ENCODE measurements at places on chromosomes 1 and 21. TPM values are rescaled to one million over a fixed set of nuclear protein-coding genes. Genes with fewer than 3 reads are reported as not detected.

The VSIG8 gene
- total RNA-seq = not detected

The TMEM240 gene
- 0.91 TPM for total RNA-seq

The CD1E gene
- total RNA-seq = 0.24 TPM

The SLAMF9 gene
- total RNA-seq = not detected

DNA sequence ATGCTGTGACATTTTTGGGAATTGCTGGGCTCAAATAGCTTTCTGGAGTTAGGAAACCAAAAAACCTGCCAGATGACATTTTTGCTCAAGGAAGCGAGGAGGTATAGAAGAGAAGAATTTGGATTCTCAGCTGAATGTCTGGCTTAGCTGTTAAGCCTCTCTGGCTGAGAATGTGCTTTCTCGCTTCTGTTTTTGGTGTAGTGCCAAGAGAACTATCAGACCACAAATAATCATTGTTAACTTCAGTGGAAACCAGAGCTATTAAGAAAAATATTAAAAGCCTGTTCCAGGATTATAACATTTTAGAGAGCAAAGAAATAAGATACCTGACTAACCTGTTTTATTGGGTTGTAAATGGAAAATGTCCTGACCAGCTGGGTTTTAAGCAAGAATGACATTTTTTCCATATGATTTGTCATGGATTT lies 39.5 kb upstream of the DIPK1A start:
- H3K27me3 ChIP-seq = no peaks in the 10 kb centered on the region
- DNase-seq = no peak
- no peaks in the 10 kb centered on the region for H3K36me3 ChIP-seq
- no peak overlapping the region for H3K4me3 ChIP-seq
- H3K4me1 ChIP-seq = no peaks in the 10 kb centered on the region

DNA sequence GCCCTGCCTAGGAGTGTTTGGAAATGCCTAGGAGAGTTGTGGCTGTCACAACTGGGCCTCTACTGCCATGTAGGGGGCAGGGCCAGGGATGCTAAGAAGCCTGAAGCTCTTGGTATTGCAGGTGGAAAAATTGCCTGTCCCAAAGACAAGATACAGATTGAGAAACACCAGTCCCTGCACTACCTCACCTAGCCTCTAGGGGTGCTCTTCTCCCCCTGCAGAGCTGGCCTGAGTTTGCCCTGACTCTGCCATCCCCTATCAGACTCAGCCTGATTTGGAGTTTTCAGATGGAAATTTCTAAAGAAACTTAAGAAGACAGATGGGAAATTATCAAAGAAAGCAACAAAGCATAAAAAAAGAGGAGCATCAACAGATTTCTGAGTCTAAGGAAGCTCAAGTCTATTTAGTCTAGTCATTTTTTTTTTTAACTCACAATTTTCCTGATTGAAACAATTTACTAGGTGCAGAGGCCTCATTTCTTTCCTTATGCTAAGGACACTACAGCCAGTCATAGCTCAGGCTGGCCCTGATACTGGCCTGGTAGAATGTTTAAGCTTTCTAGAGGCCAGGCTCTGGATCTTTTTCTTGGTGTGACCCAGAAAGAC lies 61.4 kb upstream of the LRRN2 start:
- no peaks in the 10 kb centered on the region for H3K4me1 ChIP-seq
- no peaks in the 10 kb centered on the region for H3K36me3 ChIP-seq
- H3K27ac ChIP-seq = no peak overlapping the region
- no peak overlapping the region for H3K4me3 ChIP-seq
- peak; percentile 61 for DNase-seq
- H3K27me3 ChIP-seq = no peaks in the 10 kb centered on the region

DNA sequence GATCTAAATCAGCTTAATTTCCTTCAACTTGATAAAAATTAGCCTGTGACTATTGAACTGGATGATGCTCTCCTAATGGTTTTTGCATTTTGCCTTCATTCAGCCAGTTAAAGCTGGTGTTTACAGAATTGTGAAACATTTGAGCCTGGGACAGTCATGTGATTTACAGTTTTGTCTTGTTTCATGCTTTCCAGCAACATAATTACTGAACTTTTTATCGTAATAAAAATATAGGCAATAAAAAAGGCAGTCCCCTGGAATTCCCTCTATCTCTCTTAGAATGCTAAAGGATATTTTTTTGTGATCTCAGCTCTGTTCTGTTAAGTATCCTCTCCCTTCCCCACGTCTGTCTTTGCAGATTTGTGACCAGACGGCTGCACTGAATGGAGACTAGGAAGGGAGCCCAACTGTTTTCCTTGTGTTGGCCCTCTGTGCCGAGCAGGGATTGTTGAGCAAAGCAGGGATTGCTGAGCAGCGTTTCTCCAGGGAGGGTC lies 70.3 kb upstream of the RGL1 start:
- no peak for DNase-seq
- no peaks in the 10 kb centered on the region for H3K36me3 ChIP-seq
- no peaks in the 10 kb centered on the region for H3K4me1 ChIP-seq
- H3K4me3 ChIP-seq = no peak overlapping the region
- no peak overlapping the region for H3K27ac ChIP-seq

DNA sequence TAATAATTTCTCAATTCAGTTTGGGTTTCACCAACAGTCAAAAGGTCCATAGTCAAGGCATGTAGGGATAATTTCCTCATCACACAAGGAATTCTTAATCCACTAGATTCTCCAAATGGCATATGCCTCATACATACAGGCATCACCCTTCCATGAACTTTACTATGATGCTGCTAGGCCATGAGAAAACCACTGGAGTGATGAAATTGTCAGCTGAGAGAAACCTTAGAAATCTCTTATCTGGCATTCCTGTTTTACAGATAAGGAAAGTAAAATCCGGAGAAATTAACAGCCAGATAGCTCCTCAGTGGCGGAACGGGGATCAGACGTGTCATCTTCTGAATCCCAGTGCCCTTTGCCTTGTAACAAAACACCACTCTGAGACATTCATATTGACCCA lies 274.4 kb downstream of the NTNG1 start:
- no peak overlapping the region for H3K4me3 ChIP-seq
- no peak for DNase-seq
- no peaks in the 10 kb centered on the region for H3K36me3 ChIP-seq
- no peaks in the 10 kb centered on the region for H3K4me1 ChIP-seq

- H3K36me3 ChIP-seq = no peaks in the 10 kb centered on the region
- no peak overlapping the region for H3K4me3 ChIP-seq
- no peak for DNase-seq
- H3K4me1 ChIP-seq = no peaks in the 10 kb centered on the region
Observed at GRCh38 chr1:43235040-43235439, 34.7 kb upstream of the TMEM125 start.

GRCh38 chr1:89606227-89606980 lies 26.5 kb upstream of the LRRC8C start:
- no peak for DNase-seq
- H3K4me1 ChIP-seq = no peaks in the 10 kb centered on the region
- no peak overlapping the region for H3K27ac ChIP-seq
- no peak overlapping the region for H3K4me3 ChIP-seq
- H3K27me3 ChIP-seq = no peaks in the 10 kb centered on the region

DNA sequence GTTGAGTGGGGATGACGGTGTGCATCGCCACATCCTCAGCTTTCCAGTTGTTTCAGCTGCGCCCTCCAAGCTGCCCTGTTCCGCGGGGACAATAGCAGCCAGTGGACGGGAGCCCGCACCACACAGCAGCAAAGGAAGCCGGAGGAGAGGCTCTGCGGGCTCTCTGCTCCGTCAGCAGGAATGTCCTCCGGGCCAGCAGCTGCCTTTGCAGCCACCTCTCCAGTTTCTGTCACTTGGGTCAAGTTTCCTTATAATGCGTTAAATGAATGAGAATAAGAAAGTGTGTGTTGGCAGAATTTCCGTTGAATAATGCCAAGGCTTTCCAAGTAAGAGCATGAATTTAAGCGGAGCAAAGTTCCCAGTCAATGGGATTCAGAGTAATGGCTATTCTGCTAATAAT lies 263.3 kb downstream of the KIF26B start:
- no peak overlapping the region for H3K4me3 ChIP-seq
- no peaks in the 10 kb centered on the region for H3K27me3 ChIP-seq
- no peaks in the 10 kb centered on the region for H3K36me3 ChIP-seq
- DNase-seq = no peak

- H3K27ac ChIP-seq = no peak overlapping the region
- H3K4me1 ChIP-seq = no peaks in the 10 kb centered on the region
- H3K27me3 ChIP-seq = no peaks in the 10 kb centered on the region
- no peak overlapping the region for H3K4me3 ChIP-seq
- no peaks in the 10 kb centered on the region for H3K36me3 ChIP-seq
Observed at GRCh38 chr1:116878804-116879477, 30.8 kb upstream of the PTGFRN start.

DNA sequence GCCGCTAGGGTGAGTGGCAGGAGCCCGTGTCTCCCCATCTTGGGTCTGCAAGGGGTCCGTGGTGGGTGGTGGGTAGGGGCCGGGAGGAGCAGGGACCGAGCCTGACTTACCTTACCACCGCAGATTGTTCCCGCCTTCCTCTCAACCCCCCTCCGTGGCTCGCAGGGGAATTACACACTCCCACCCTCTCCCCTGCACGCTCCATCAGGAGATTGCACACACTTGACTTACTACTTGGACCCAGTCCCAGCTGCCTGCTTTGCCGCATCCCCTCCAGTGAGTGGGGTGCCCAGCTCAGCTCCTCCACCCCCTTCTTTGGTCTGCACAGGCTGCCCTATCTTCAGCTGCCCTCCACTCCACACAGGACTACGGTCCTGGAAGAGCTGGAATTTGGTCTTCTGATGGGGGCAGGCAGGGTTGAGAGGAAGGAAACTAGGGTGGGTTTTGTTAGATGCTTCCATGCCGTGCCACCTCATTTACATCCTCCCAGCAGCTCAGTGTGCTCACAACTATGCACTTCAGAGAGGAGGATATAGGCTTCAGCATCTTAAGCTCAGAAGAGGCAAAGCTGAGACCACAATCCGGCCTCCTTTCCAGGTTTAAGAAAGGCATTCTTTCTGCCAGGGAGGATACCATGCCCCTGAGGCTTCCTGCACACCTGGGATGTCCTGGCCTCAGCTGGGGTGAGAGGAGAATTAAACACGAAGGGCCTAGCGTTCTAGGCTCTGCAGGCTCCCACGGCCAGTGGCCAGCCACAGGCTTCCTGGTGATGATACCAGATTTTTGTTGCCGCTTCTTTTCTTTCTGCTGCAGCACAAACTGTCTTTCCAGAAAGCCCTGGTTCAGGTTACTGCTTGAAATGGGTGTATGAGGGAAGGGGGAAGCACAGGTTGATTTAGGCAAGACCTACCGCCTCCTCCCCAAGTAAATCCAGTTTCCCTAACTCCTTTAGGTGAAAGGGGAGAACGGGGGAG lies 2.3 kb downstream of the KCNC4 start:
- no peaks in the 10 kb centered on the region for H3K36me3 ChIP-seq
- no peaks in the 10 kb centered on the region for H3K27me3 ChIP-seq
- DNase-seq = no peak
- H3K27ac ChIP-seq = no peak overlapping the region

GRCh38 chr1:205774198-205775014 lies 876 bp downstream of the RAB29 start:
- H3K4me3 ChIP-seq = peak overlapping the region; percentile 66
- peak overlapping the region; percentile 30 for H3K27ac ChIP-seq

GRCh38 chr1:108190001-108190634 lies 10.0 kb downstream of the SLC25A24 start:
- H3K36me3 ChIP-seq = no peaks in the 10 kb centered on the region
- H3K4me1 ChIP-seq = no peaks in the 10 kb centered on the region

DNA sequence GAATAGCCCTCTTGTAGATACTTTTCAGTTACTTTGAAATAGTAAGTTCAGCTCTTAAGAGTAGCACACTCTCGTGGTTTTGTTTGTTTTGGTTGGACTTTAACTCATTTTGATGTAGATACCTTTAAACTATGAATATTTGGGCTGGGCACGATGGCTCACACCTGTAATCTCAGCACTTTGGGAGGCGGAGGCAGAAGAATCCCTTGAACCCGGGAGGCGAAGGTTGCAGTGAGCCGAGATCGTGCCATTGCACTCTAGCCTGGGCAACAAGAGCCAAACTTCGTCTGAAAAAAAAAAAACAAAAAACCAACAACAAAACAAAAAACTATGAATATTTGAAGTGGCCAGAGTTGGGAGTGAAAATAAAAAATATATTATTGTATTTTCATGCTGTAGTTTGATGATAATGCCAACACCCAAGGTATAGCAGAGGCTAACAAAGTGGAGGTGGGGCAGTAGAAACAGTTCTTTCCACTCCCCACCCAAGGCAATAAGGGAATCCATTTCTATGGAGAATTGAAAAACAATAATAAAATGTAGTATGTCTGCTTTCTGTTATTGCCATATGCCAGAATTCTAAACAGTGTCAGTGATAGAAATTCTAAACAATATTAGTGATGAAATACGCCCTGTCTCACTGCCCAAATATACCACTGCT lies 1.7 kb downstream of the ZNF326 start:
- no peaks in the 10 kb centered on the region for H3K36me3 ChIP-seq
- H3K27me3 ChIP-seq = no peaks in the 10 kb centered on the region
- peak; percentile 43 for DNase-seq
- peaks cover 9% of the 10 kb centered on the region for H3K4me1 ChIP-seq

DNA sequence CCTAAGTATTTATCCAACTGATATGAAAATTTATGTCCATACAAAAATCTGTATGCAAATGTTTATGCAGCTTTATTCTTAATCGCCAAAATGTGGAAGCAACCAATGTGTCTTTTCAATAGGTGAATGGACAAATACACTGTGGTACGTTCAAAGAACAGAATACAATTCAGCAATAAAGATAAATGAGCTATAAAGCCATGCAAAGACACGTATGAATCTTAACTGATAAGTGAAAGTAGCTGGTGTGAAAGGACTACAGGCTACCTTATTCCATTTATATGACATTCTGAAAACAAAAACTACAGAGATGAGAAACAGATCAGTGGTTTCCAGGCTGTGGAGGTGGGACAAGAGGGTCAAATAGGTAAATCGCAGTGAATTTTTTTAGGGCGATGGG lies 419.6 kb upstream of the B3GALT2 start:
- H3K4me1 ChIP-seq = peaks cover 3% of the 10 kb centered on the region
- H3K4me3 ChIP-seq = no peak overlapping the region
- H3K36me3 ChIP-seq = no peaks in the 10 kb centered on the region
- DNase-seq = no peak

- H3K4me1 ChIP-seq = peaks cover 3% of the 10 kb centered on the region
- peak overlapping the region; percentile 3 for H3K27ac ChIP-seq
- no peaks in the 10 kb centered on the region for H3K27me3 ChIP-seq
- no peaks in the 10 kb centered on the region for H3K36me3 ChIP-seq
Observed at GRCh38 chr1:240342251-240342625, 250.6 kb downstream of the FMN2 start.

DNA sequence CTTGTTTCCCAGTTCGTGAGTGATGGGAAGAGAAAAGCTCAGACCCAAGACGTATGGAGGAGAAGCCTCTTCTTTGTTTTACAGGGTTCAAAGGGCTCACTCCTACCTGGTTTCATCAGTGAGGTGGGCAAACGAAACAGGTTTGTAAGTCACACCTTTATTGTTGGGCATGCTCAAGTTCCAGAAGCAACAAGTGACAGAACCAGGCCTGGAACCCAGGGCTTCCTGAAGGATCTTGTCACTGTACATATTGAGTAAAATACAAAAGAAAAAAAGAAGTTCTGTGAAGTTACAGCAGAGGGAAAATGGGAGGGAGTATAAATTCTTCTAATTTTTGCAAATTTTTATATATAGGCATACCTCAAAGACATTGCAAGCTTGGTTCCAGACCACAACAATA lies 320.9 kb upstream of the PROX1 start:
- peaks cover 7% of the 10 kb centered on the region for H3K4me1 ChIP-seq
- H3K36me3 ChIP-seq = no peaks in the 10 kb centered on the region
- H3K27ac ChIP-seq = no peak overlapping the region
- H3K27me3 ChIP-seq = no peaks in the 10 kb centered on the region
- no peak for DNase-seq

GRCh38 chr1:5340560-5341130 lies 651.6 kb downstream of the NPHP4 start:
- no peaks in the 10 kb centered on the region for H3K27me3 ChIP-seq
- H3K4me3 ChIP-seq = no peak overlapping the region
- H3K36me3 ChIP-seq = no peaks in the 10 kb centered on the region
- no peaks in the 10 kb centered on the region for H3K4me1 ChIP-seq
- no peak for DNase-seq
- no peak overlapping the region for H3K27ac ChIP-seq
